ENCODE measurements at places on chromosomes 3 and 15. TPM values are rescaled to one million over a fixed set of nuclear protein-coding genes. Genes with fewer than 3 reads are reported as not detected.

FGF12 gene
- not detected for total RNA-seq

CMTM8 gene
- 8.9 TPM for total RNA-seq

CHRNB4 gene
- total RNA-seq = not detected

CASR gene
- total RNA-seq = not detected

NOX5 gene
- not detected for total RNA-seq

DNAJC19 gene
- 68.8 TPM for total RNA-seq

CLDN16 gene
- total RNA-seq = 0.24 TPM

STRIT1 gene
- total RNA-seq = not detected

APH1B gene
- 1.00 TPM for total RNA-seq

COL7A1 gene
- total RNA-seq = 2.7 TPM

RTP1 gene
- total RNA-seq = not detected

TP53BP1 gene
- 17.4 TPM for total RNA-seq

KCNMB3 gene
- total RNA-seq = 2.4 TPM

CYP8B1 gene
- 0.90 TPM for total RNA-seq

TMEM266 gene
- 0.04 TPM for total RNA-seq

NANOGP8 gene
- 0.25 TPM for total RNA-seq

ATP13A5 gene
- not detected for total RNA-seq

PAQR5 gene
- 0.11 TPM for total RNA-seq

PLD1 gene
- total RNA-seq = 33.6 TPM

GOLGA6L4 gene
- 1.7 TPM for total RNA-seq

SLC22A14 gene
- not detected for total RNA-seq

ROBO2 gene
- not detected for total RNA-seq
